ENCODE measurements at places on chromosomes 3 and 15.

GRCh38 chr3:106425026-106425425, 556.2 kb upstream of the CBLB start:
- no peak for DNase-seq

DNA sequence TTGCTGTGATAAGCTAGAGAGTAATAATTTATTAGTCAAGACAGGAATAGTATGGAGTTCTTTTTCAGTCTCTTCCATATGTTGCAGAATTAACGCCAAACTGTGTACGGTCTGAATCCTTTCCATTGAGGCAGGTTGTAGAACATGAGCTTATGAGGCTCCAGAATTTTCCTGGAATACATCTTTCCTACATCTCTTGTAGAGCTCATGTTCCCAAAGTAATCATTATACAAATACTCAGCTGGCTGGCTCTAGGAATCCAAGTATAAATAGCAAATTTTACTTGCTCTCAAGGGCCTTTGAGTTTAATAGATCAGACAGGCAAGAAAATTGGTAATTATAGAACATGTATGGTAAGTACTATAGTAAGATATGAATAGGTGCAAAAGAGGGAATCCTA, 419.4 kb downstream of the RBMS3 start:
- DNase-seq: no peak

DNA sequence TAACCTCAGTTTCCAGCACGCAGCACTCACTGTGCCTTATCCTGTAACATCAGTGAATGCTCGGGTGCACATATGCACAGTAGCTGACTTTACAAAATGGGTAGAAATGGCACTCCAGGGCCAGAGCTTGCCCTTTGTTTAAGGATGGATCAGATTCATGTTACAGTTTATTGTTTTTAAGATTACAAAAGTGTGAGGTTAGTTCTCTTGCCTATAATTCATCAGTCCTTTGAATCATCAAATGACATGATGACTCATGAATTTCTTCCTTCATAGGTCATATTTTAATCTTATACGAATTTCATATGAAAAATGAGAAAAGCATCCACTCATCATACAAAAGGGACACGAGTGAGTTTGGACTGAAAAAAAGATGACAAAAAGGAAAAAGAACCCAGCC, 545.3 kb downstream of the GBE1 start:
- DNase-seq: no peak

DNA sequence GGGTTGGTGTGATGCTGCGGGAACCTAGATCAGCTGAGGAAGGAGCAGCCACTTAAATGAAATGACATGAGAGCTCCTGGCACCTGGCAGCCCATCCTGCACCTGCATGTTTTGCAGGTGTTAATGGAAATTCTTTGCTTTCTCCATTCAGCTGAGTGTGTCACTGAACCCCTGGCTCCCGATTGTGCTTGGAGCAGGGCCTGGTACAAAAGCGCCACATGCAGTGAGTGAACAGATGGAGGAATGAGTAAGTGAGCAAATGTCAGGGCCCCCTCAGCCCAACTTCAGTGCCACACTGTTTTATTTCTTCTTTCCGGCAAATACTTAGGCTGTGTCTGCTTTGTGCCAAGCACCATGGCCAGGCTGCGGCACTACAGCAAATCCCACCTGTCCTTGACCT, 132.2 kb downstream of the ASB7 start:
- DNase-seq: no peak

- no peak for DNase-seq
Observed at GRCh38 chr3:195352895-195353488, 82.0 kb upstream of the XXYLT1 start.

GRCh38 chr15:70845602-70846360, 8.2 kb downstream of the LARP6 start:
- DNase-seq: no peak

DNA sequence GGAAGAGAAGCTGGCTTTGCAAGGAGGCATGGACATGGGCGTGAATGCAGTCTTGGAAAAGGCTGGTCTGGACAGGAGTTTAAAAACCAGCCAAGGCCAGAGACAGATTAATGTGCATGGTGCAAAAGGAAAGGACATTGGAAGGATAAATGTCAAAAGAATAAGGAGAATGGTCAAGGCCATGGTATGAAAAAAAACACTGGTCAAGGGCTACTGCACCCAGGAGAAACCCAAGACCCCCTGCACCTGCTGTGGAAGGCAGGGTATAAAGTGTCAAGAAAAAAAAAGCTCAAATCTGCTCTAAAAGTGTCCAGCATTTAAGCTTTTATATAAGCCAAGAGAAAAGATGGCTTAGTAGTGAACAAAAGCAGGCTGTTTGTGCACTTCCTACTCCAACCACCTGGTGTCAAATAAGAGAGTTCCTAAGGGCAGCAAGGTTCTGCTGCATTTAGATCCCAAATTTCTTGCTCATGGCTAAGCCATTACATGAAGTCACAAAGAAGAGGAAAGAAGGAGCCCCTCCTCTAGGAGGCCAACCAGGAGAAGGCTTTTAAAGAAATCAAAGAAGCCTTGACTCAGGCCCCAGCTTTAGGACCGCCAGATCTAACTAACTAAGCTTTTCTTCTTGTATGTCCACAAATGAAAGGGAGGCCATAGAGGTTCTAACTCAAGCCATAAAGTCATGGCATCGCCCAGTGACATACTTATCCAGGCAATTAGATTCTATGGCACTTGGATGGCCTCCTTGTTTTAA, 16.9 kb downstream of the CCR4 start:
- DNase-seq: no peak

DNA sequence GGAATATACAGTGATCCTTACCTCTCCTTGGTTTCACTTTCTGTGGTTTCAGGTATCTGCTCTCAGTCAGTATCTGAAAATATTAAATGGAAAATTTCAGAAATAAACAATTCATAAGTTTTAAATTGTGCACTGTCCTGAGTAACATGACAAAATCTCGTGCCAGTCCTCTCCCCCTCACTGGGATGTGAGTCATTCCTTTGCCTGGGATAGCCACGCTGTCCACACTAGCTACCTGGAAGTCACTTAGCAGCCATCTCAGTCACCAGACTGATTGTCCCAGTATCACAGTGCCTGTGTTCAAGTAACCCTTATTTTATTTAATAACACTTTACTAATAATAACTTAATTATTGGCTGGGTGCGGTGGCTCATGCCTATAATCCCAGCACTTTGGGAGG, 15.3 kb upstream of the KLHL25 start:
- no peak for DNase-seq

- no peak for DNase-seq
Observed at GRCh38 chr15:61080221-61081026, 148.7 kb downstream of the RORA start.

- no peak for DNase-seq
Observed at GRCh38 chr3:3817865-3818264, 18.6 kb downstream of the LRRN1 start.

DNA sequence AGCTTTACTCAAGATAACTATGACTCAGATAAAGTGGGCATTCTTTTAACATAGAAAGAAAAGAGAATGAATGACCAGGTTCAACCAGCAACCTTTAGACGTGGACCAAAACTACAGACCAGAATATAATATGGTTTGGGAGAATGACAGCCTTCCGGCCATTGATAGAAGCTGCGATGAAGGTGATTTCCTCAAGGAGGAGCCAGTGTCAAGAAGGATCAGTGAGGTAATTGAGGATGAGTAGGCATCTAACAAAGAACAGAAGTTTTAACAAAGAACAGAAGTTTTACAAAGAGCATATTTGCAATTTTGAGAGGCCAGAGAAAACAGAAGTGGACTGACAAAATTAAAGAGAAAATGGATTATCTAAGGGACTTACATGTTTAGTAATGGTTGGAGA, 289.0 kb upstream of the AGTR1 start:
- DNase-seq: no peak

All from glomerular endothelial cell (primary cell).